ENCODE measurements at places on chromosomes 6 and 20. TPM values are rescaled to one million over a fixed set of nuclear protein-coding genes. Genes with fewer than 3 reads are reported as not detected.
A peak's percentile ranks its signal among the peaks of the same experiment; 100 is the strongest.

DNA sequence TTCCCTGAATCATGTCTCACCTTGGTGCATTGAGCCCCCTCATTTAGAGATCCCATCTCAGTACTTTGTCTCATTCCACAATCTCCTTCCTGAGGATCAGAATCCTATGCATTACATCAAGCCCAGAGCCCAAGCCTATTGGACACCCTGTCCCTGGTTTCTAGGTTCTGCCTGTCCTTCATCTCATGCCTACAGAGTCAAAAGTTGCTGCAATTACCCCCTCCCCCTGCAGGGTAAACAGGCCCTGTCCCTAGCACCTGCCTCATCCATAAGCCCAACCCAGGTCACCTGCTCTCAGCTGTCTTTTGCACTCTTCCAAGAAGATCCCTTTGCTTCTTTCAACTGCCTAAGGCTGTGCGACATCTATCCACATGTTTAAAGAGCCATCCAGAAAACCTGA, 93.9 kb downstream of the SPTLC3 start:
- no peaks in the 10 kb centered on the region for H3K36me3 ChIP-seq
- peaks cover 4% of the 10 kb centered on the region for H3K27me3 ChIP-seq
- no peak for DNase-seq
- no peak overlapping the region for H3K27ac ChIP-seq
- H3K4me1 ChIP-seq, result no peaks in the 10 kb centered on the region
- H3K4me3 ChIP-seq, result no peak overlapping the region

DNA sequence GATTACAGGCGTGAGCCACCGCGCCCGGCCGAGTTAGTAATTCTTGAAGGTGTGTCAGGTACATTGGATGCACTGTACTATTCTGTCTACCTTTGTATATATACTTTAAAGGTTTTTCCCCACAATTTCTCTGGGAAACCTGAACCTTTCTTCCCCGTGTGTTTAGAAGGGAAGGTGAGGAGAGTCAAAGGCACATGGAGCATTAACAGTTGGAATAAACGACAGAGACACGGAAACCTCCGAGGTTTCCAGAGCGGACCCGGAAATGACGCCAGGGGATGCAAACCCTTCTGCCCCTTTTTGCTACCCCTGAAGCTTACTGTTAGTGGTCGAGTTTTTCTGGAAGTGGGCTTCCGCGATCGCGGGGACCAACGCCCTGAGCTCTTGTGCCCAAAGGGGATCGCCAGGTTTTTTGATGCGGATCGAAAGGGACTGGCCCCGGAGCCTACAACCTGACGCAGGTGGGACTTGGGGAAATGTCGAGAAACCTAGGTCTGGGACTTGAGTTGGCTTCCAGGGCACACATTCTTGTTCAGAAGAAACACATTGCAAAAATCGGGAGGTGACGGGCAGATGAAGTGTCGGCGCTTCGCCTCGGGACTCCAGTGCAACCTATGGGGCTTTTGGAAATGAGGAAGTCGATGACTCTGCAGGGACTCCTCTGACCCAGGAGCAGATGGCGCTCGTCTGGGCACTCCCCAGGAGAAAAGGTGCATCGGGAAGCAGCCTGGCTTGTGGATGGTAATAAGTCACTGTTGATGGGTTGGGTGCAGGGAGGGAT, 218.2 kb downstream of the OR2B2 start:
- no peaks in the 10 kb centered on the region for H3K27me3 ChIP-seq
- H3K4me1 ChIP-seq, result peaks cover 20% of the 10 kb centered on the region
- peak overlapping the region; percentile 78 for H3K27ac ChIP-seq
- peaks cover 4% of the 10 kb centered on the region for H3K36me3 ChIP-seq
- peak; percentile 54 for DNase-seq
- H3K4me3 ChIP-seq, result peak overlapping the region; percentile 92

DNA sequence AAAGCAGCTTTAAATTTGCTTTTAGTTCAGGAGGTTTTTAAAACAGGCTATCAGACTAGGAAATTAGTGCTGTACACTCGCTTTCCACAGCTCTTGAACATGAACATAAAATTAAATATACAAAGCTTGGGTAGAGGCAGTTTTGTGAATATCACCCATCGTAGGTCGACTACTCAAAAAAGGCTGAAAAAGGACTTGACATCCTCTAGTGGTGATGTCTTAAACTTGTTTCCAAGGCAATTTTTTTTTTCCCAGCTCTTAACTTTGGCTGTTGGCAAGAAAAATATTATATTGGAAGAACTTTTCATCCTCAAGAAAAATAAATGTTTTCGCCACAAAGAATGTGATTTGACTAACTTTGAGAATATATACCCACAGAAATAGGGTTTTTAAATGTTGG, 2.9 kb downstream of the MAP7 start:
- DNase-seq, result no peak
- H3K27ac ChIP-seq, result no peak overlapping the region
- peaks cover 1% of the 10 kb centered on the region for H3K4me1 ChIP-seq
- no peaks in the 10 kb centered on the region for H3K36me3 ChIP-seq
- H3K4me3 ChIP-seq, result no peak overlapping the region
- H3K27me3 ChIP-seq, result peaks cover 43% of the 10 kb centered on the region

- H3K4me1 ChIP-seq, result no peaks in the 10 kb centered on the region
- H3K36me3 ChIP-seq, result no peaks in the 10 kb centered on the region
- H3K4me3 ChIP-seq, result no peak overlapping the region
- no peak for DNase-seq
- no peaks in the 10 kb centered on the region for H3K27me3 ChIP-seq
These were observed 153.4 kb downstream of the CDC5L start for GRCh38 chr6:44540881-44541280.

- no peaks in the 10 kb centered on the region for H3K4me1 ChIP-seq
- no peak for DNase-seq
- H3K27me3 ChIP-seq, result no peaks in the 10 kb centered on the region
- H3K36me3 ChIP-seq, result no peaks in the 10 kb centered on the region
These were observed 81.1 kb downstream of the PLCG1 start for GRCh38 chr20:41218466-41218865.

DNA sequence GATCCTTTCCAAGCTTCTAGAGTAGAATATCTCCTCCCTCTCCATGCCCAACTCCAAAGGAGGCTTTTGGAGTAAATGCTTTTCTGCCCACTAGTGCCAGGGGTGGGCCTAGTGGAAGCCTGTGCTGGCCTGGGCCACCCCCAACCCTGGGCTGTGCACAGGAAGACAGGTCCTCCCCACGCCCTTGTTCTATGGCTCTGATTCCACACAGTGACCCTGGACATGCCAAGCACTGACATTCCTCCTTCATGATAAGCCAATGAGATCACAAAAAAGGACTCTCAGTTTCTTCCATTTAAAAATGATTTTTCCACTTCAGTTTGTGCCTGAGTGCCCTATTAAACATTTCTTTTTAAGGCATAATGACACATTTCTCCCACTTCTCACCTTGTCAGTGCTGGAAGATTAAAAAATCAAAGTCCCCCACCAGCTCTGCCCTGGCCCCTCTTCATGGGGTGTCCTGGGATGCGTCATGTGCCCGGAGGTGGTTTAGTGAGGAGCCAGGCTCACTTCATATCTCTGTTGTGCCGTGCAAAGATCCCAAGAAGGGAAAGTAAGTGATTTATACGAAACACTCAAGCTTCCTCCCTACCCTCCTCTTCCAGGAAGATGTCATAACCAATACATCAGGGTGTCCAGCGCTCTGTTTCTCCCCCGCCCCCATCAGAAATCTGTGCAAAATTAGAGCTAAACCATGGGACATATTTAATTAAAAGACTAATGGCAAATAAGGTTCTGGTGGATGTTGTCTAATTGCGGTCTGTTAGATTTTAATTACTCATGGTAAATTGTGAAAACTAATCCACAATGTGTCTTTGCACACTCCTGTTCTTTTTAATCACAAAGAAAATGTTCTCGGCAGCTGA, 255.0 kb downstream of the NRN1 start:
- no peak overlapping the region for H3K27ac ChIP-seq
- H3K4me3 ChIP-seq, result no peak overlapping the region
- H3K27me3 ChIP-seq, result no peaks in the 10 kb centered on the region
- H3K4me1 ChIP-seq, result no peaks in the 10 kb centered on the region

CDSN gene
- total RNA-seq, result not detected

- no peaks in the 10 kb centered on the region for H3K4me1 ChIP-seq
- H3K36me3 ChIP-seq, result no peaks in the 10 kb centered on the region
- no peak for DNase-seq
- no peak within 1 kb of the TSS for H3K27ac ChIP-seq
- H3K4me3 ChIP-seq, result no peak within 1 kb of the TSS
These were observed at the start of gene PDE10A for GRCh38 chr6:165662749-165663376. TSS of gene PDE10A (minus strand) at chr6:165663241. CDS start at chr6:165662811, 430 bp downstream.

PAK5 gene
- total RNA-seq, result not detected

TP53TG5 gene
- total RNA-seq, result 0.24 TPM

DNA sequence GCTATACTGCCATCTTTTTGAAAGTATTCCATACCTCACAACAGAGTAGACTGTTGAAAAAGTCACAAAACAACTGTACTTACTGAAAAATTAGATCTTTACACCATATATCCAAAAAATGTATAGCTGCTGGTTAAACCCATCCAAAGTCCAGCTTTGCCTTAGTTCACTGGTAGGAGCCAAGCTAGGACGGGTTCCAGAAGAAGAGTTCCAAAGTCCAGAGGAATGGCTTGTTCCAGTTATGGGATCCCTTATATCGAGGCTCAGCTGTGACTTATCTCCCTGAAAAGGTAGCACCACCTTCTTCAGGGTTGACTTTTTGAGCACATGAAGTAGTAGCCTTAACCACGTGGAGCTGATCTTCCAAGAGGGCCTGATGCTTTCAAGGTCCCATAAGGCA, 236.3 kb upstream of the FLRT3 start:
- no peak overlapping the region for H3K4me3 ChIP-seq
- no peaks in the 10 kb centered on the region for H3K27me3 ChIP-seq
- H3K36me3 ChIP-seq, result no peaks in the 10 kb centered on the region
- H3K27ac ChIP-seq, result no peak overlapping the region

DNA sequence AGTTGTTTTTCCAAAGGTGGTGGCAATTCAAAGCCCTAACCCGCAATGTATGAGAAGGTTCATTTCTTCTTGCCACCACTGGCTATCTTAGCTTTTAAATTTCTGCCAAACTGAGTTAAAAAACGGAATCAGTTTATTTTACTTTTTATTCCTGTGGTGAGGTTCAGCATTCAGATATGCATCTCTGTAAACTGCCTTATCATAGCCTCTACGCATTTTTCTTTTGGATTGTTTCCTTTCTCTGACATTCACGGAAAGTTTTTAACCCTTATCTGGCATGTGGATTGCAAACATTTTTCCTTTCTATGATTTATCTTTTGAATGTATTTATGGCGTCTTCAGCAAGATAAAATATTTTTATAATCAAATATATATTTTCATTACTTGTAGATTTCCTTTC, 37.7 kb downstream of the AK9 start:
- H3K36me3 ChIP-seq, result no peaks in the 10 kb centered on the region
- no peaks in the 10 kb centered on the region for H3K27me3 ChIP-seq
- H3K27ac ChIP-seq, result no peak overlapping the region
- H3K4me1 ChIP-seq, result no peaks in the 10 kb centered on the region
- no peak for DNase-seq
- no peak overlapping the region for H3K4me3 ChIP-seq

GRCh38 chr20:50393242-50393641, 116.9 kb upstream of the PTPN1 start:
- peaks cover 9% of the 10 kb centered on the region for H3K4me1 ChIP-seq
- H3K36me3 ChIP-seq, result no peaks in the 10 kb centered on the region
- H3K4me3 ChIP-seq, result no peak overlapping the region
- peaks cover 4% of the 10 kb centered on the region for H3K27me3 ChIP-seq
- no peak overlapping the region for H3K27ac ChIP-seq
- DNase-seq, result no peak

GDAP1L1 gene
- total RNA-seq, result not detected

DNA sequence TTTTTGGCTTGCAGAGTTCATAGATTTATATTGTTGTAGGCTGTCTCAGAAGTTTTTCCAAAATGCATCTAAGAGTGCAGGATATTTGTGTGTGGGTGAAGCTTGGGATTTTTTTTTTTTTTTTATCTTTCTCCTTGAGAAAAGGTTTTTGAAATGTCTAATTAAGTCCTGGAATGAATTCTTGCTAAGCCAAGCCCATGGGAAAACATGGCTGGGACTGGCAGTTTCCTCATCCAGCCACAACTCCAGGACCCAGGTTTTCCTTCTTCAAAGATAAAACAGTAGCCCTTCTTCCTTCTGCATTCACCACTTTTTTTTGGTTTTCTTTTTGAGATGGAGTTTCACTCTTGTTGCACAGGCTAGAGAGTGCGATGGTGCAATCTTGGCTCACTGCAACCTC, 242.5 kb upstream of the JAG1 start:
- H3K27me3 ChIP-seq, result no peaks in the 10 kb centered on the region
- no peaks in the 10 kb centered on the region for H3K36me3 ChIP-seq
- no peak for DNase-seq
- no peak overlapping the region for H3K27ac ChIP-seq
- H3K4me3 ChIP-seq, result no peak overlapping the region
- H3K4me1 ChIP-seq, result no peaks in the 10 kb centered on the region

DNA sequence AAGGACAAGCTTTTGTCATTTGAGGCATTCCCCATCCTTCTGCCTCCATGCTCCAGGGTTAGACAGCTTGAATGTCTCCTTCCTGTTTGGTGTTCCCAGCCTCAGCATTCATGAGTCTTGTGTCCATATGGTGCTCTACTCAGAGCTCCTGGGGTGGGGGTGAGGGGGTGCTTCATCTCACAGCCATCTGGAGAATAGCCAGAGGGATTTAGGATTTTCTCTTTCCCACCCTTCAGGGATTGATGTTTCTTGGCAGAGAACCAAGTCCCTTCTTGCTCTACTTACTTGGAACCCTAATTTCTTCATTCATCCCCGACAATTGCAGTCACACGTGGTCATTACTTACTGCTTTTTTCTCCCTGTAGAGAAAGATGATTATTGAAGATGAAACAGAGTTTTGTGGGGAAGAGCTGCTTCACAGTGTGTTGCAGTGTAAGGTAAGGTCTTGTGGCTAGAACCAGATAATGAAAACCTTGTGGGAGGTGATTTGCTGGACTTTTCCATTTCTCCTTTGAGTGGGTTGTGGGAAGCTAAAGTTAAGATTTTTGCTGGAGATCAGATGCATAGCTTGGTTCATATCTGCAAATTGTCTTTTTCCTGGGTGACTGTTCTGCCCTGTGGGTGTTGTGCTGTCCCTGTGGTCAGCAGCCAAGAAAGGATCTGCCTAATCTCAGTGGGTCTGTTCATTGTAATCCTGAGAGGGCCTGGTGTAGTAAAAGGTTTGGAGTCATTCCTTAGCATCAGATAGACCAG, 18.6 kb downstream of the CMTR1 start:
- H3K4me3 ChIP-seq, result no peak overlapping the region
- DNase-seq, result no peak
- peaks cover 39% of the 10 kb centered on the region for H3K4me1 ChIP-seq
- H3K36me3 ChIP-seq, result peaks cover 55% of the 10 kb centered on the region
- H3K27ac ChIP-seq, result peak overlapping the region; percentile 46

GRCh38 chr6:54970337-54970736, 123.8 kb downstream of the FAM83B start:
- no peaks in the 10 kb centered on the region for H3K27me3 ChIP-seq
- H3K27ac ChIP-seq, result no peak overlapping the region
- no peak overlapping the region for H3K4me3 ChIP-seq
- H3K36me3 ChIP-seq, result no peaks in the 10 kb centered on the region
- no peak for DNase-seq

TREML4 gene
- total RNA-seq, result not detected
